ENCODE measurements at places on chromosomes 7 and 10.

DNA sequence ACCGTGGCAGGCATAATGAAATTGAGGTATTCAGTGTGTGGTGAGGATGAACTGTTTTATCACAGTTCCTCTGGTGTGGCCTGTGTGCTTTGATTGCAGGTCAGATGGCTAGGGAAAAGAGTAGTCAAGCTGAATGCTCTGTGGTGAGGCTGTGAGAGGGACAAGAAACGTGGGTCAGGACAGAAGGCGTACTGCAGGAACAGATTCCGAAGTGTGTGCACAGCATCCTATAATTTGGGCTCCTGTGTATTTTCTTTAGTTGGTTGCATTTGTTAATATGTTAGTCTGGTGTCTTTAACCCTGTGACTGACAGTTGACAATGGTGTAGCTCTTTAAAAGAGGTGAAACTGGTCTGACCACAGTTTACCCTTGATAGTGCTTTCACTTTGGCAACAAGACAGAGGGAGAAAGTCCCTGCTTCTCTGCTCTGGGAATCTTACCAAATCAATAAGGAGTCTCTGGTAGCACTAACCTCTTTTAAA is 76.5 kb downstream of the AUTS2 start:
- no peak for DNase-seq

DNA sequence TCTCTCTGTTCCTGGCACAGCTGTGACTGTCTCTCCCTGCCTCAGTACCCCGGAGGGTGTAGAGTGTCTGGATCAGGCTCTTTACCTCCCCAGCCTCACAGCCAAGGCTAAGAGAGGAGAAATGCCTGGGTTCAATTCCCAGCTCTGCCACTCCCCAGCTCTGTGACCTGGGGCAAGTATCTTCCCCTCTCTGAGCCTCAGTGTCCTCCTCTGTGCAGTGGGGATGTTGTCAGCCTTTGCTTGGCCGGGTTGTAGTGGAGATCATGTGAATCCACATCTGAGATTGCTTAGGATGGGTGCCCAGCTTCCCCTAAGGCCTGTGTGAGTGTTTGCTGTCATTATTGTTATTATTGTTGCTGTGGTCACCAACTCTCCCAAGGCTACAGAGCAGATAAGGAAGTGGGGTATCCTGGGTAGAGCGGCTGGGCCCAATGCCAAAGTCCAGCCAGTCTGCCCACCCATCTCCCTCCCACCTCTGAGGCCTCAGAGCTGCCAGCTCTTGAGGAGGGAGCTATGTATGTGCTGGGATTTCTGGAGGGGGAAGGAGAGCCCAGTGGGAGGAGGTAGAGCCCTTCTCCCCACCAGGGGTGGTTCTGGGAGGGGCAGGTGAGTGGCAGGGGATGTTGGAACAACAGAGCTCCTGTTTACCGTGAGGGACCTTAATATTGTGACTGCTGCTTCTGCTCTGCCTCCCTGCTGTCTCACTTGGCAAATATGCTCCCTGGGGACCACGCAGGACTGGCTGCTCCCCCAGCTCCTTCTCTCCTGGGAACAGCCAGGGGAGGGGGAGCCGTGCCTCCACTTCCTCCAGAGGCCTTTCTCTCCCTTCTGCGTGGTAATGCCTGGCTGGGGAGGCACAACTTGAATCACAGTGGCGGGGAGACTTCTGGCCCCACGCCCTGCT is 170.5 kb downstream of the RPS24 start:
- DNase-seq: no peak

- no peak for DNase-seq
These were observed 338.8 kb downstream of the NRG3 start for GRCh38 chr10:82213784-82214183.

- DNase-seq: no peak
These were observed 16.9 kb upstream of the TAX1BP1 start for GRCh38 chr7:27723085-27723484.

DNA sequence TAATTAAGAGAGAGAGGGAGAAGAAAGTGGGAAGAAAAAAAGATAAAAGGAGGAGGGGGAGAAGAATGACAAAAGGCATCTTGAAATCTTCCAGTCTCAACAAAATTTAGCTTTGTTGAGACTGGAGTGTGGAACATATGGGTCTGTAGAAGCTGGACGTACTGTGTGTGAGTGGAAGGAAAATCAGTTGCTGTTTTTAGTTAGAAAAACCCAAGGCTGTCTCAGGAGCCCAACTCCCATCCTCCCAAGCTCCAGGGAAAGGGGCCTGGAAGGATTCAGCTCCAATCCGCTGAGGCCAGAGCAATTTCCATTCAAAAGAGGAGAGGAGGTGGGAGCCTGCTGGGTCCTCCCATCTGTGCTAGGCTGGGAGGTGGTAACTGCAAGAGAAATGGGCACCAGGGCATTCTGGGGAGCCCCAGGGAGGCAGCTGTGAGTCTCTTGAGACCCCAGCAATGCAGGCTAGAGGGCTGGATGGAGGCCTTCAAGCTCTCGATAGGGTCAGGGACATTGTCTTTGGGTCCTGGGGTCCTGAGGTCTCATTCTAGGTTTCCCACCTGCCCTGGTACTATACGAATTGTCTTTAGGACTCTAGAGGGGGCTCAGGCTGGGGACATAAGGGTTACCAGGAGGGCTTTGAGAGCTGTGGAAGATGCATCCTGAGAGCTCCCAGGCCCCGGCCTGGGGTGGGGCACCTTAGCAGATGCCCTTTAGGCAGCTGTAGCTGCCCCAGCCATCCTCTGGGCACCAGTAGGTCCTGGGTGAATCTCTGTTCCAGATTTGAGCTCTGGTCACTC is 21.4 kb downstream of the ADCYAP1R1 start:
- DNase-seq: no peak

- DNase-seq: no peak
These were observed 93.8 kb upstream of the SVIL start for GRCh38 chr10:29728541-29729049.

DNA sequence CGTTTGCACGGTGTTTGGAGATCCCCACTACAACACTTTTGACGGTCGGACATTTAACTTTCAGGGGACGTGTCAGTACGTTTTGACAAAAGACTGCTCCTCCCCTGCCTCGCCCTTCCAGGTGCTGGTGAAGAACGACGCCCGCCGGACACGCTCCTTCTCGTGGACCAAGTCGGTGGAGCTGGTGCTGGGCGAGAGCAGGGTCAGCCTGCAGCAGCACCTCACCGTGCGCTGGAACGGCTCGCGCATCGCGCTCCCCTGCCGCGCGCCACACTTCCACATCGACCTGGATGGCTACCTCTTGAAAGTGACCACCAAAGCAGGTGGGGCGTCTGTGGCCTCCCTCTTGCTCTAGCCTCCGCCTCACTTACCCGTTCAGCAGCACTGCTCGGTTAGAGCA is 173.5 kb downstream of the BMPER start:
- no peak for DNase-seq

DNA sequence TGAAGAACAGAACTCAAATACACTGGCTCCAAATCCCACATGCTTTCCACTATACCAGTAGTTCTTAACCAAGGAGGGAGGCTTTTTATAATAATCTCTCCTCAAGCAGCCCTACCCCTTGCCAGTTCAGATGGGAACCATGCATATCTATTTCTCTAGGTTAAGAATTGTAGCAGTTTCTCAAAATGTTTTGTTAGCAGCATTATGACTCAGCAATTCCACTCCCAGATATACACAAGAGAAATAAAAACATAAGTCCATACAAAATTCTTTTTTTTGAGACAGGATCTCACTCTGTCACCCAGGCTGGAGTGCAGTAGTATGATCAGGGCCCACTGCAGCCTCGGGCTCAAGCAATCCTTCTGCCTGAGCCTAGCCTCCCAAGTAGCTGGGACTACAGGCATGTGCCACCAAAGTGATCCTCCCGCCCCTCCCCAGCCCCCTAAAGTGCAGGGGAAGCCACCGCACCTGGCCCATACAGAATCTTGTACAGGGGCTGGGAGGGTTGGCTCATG is 18.1 kb downstream of the YWHAG start:
- DNase-seq: no peak

- no peak for DNase-seq
These were observed 264.3 kb downstream of the ZEB1 start for GRCh38 chr10:31583293-31583692.

- DNase-seq: no peak
These were observed 23.5 kb upstream of the ANLN start for GRCh38 chr7:36366005-36366717.

- no peak for DNase-seq
These were observed 30.6 kb upstream of the GALNTL5 start for GRCh38 chr7:151925446-151926335.

All from stimulated activated CD4-positive, alpha-beta T cell treated with anti-CD3 and anti-CD28 coated beads, Interleukin-15, amount 100 ng/mL, for 1 hour (primary cell).